MCF 10A (cell line): ENCODE measurements at places on chromosomes 2 and 18. TPM values are rescaled to one million over a fixed set of nuclear protein-coding genes. Genes with fewer than 3 reads are reported as not detected.

The GRHL1 gene
- 0.96 and 2.0 TPM in 2 replicates for total RNA-seq

The CCDC138 gene
- total RNA-seq = 3.5 and 4.3 TPM in 2 replicates

The CHRNA1 gene
- total RNA-seq = not detected in 2 replicates

The CCL20 gene
- 18.0 and 34.4 TPM in 2 replicates for total RNA-seq
